ENCODE measurements at places on chromosomes 7 and 10.

DNA sequence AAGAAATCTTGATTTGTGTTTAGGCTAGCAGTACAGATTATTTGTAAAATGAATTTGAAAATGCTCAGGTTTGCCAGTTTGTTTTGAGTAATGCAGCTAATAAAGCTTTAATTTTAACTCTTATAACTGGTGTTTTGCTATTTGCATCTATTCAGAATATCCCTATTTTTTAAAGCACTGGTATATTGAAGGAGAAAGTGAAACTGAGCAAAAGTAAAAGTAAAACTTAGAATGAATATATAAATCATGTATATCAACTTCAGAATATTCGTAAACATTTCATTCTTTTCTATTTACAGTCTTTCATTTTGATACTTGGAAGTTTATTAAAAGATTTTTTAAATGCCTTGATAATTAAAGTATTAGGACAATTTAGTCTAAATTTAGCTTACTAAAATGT is 26.2 kb downstream of the TASOR2 start:
- DNase-seq, result no peak

GRCh38 chr10:24331457-24331856 is 122.5 kb downstream of the KIAA1217 start:
- peak; percentile 51 for DNase-seq

DNA sequence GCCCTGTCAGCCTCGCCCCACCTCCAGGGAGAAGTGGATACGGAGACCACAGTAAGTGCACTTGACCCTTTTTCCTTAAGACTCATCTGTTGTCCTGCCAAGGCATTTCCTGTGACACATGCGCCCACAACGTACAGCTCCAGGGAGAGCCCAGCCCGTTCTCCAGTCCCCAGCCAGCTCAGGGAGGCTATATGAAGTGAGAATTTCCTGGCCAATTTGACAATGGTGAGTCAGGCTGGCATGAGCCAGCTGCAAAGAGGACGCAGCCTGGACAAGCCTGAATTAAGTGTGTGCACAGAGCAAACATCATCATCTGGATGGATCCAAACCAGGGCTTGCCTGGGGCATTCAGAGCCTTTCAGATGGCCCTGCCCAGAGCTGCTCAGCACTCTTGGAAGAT is 244.8 kb downstream of the KCNMA1 start:
- peak; percentile 90 for DNase-seq

- DNase-seq, result no peak
Measured at GRCh38 chr7:5689118-5689517, 92.3 kb downstream of the RNF216 start.

DNA sequence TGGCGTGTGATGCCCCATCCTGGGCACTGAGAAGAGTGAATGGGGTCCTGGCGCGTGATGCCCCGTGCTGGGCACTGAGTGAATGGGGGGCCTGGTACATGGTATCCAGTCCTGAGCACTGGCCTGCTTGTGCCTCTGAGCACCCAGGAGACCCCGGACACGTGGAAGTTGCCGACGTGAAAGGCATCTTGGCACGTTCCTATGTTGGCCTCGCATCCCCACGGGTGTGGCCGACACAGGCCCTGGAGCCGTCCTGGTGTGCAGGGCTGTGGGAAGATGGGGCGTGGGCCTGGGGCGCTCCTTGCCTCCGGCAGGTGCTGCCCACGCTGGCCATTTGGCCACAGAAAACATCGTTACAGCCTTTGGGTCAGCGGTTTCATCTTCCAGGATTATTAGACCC is 35.5 kb downstream of the CFAP46 start:
- DNase-seq, result no peak

DNA sequence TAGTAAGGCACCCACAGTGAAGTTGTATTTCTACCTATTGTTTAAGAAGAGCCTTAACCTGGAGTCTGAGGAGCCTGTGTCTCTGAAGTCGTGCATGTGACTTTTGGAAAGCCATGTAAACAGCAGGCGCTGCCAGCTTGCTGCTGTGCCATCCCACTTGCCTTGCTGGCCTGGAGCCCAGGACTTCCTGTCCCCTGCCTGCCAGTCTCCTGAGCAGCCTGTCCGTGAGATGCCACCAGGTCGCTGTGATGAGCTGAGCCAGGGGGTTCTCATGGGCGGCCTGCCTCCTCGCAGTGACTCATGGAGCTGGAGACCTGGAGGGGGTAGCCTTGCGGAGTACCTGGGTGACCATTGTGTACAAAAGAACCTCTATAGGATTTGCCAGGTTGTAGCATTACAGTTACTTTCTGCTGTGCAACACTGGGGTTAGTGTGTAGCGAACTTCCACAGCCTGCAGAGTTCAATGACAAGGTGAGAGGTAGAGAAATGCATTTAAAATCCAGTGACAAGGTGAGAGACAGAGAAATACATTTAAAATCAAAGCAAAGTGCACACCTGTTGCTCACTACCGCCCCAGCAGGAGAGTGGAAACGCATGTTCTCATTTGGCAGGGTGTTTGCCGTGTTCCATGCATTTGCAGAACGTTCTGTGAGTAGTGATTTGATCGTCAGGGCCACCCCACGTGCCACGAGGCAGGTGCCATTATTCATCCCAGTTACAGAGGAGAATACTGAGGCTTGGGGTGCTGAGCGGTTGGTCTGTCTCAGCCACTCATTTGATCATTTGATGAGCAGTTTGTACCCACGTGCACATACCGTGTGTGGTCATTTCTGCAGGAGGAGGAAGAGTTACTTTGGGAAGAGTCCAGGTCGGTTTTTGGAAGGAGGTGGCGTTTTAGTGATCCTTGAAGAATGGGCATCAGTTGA is 36.6 kb upstream of the BHLHA15 start:
- DNase-seq, result no peak

- no peak for DNase-seq
Measured at GRCh38 chr7:39527951-39528350, 38.3 kb upstream of the YAE1 start.

GRCh38 chr10:118595064-118595420 is 406 bp downstream of the PRLHR start:
- no peak for DNase-seq

DNA sequence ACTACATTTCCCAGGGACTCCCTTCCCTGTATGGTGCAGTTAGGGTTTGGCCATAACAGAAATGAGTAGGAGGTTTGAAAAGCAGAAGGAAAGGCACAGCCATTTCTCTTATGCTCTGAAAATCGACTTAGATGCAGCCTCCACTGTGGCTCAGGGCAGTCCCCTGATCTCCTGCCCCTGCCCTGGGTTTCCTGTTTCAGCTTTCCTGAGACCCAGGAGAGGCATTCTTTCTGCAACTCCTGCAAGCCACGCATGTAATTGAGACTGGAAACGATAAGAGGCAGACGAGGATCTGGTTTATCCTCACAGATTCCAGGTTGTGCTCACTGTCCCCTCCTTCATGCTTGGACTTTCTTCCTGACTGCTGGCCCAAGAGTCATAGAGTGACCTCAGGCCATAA is 461.2 kb upstream of the VSTM2A start:
- DNase-seq, result no peak
